Stimulated activated CD4-positive, alpha-beta T cell treated with anti-CD3 and anti-CD28 coated beads, Interleukin-4, amount 100 ng/mL, for 1 hour (primary cell): ENCODE measurements at places on chromosomes 13 and 19.

- DNase-seq = no peak
Observed at GRCh38 chr13:105670179-105670990, 865.1 kb downstream of the EFNB2 start.

- no peak for DNase-seq
Observed at GRCh38 chr13:99347335-99347878, 40.2 kb upstream of the GPR183 start.

DNA sequence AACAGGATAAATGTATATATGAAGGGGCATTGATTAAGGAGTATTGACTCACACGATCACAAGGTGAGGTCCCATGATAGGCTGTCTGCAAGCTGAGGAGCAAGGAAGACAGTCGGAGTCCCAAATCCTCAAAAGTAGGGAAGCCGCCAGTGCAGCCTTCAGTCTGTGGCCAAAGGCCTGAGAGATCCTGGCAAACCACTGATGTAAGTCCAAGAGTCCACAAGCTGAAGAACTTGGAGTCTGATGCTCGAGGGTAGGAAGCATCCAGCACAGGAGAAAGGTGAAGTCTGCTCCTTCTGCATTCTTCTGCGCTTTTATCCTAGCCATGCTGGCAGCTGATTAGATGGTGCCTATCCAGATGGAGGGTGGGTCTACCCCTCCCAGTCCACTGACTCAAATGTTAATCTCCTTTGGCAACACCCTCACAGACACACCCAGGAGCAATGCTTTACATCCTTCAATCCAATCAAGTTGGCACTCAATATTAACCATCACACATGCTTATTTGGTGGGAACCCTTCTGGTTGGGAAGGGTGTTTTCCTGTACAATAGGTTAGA, 55.1 kb downstream of the SLAIN1 start:
- DNase-seq = no peak

GRCh38 chr13:53560556-53560955, 531.9 kb downstream of the OLFM4 start:
- DNase-seq = no peak

GRCh38 chr13:112657850-112658445, 31.9 kb upstream of the ATP11A start:
- no peak for DNase-seq

DNA sequence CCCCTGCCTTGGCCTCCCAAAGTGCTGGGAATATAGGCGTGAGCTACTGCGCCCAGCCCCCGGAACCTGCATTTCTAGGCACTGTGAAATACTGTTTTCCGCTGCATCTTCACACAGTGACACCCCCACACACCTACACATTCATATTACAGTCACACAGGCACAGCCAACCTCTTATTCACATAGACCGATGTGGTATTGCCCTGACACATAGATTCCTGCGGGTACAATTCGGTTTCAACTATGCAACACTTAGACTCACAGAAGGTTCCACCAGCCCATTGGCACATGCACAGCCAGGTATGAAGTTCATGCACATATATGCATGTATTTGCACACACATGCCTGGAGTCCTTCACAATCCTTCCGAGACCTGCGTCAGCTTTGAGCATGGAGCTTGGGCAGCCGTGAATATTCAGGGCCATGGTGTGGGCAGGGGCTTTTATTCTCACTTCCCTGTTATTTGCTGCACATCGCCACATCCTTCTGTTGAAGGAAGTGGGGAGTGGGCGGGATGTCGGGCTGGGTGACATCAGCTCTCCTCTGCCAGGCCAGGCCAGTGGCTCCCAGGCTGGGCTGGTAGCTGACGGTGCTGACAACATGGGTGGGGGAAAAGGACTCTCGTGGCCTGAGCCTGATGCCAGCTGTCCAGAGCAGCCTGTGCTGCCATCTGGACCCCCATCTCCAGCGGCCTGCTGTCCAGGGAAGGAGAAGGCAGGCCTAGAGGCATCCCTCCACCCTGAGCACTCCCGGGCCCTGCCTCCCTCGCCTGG, 5.4 kb upstream of the CDC37 start:
- peak; percentile 48 for DNase-seq

DNA sequence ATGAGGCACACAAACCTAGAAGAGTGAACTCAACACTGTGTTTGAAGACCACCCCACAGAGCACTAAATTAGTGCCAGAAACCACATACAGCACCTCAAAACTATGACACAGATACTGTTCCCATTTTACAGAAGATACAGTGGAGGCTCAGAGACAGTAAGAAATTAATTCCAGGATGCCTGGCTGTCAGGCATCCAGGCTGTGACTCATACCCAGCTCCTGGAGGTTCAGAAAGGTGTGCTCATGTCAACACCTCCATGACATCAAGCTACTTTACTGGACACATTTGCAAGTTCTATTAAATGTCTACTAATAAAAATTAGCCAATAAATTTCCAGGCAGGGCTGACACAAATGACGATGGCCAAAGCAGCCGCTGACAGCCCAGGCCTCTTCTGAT, 176.3 kb downstream of the ABCC4 start:
- DNase-seq = no peak

DNA sequence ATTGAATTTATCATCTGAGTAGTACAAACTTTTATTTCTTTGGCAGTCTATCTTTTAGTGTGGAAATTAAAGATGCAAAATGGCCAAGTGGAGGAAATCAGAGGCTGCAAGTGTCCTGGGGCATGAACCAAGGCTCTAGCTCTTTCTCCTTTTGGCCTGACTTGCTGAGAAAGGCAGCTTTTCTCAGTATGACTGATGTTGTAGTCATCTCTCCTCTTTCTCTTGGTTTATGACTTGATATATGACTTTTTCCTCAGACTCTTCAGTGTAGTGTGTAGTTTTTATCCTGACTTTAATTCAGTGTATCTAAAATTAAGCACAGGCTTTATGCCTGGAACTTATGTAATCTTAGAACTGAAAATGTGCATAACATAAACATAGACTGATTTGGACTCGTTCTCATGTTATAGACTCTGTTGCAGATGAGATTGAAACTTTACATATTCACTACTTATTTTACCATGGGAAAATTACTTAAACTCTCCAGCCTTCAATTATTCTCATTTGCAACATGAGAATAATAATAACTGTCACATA, 65.7 kb downstream of the SLITRK5 start:
- no peak for DNase-seq

- no peak for DNase-seq
Observed at GRCh38 chr13:106241974-106242953, 293.2 kb downstream of the EFNB2 start.

GRCh38 chr13:96104516-96104915, 14.6 kb downstream of the HS6ST3 start:
- no peak for DNase-seq

GRCh38 chr13:20002787-20003186, 44.3 kb downstream of the ZMYM2 start:
- DNase-seq = no peak

DNA sequence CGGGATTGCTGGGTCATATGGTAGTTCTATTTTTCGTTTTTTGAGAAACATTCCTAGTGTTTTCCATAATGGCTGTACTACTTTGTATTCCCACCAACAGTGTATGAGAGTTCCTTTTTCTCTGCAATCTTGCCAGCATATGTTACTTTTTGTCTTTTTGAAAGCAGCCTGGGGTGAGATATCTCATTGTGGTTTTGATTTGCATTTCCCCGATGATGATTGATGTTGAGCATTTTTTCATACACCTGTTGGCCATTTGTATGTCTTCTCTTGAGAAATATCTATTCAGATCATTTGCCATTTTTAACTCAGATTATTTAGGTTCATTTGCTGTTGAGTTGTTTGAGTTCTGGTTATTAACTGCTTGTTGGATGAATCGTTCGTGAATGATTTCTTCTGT, 18.5 kb upstream of the ATP12A start:
- DNase-seq = no peak

DNA sequence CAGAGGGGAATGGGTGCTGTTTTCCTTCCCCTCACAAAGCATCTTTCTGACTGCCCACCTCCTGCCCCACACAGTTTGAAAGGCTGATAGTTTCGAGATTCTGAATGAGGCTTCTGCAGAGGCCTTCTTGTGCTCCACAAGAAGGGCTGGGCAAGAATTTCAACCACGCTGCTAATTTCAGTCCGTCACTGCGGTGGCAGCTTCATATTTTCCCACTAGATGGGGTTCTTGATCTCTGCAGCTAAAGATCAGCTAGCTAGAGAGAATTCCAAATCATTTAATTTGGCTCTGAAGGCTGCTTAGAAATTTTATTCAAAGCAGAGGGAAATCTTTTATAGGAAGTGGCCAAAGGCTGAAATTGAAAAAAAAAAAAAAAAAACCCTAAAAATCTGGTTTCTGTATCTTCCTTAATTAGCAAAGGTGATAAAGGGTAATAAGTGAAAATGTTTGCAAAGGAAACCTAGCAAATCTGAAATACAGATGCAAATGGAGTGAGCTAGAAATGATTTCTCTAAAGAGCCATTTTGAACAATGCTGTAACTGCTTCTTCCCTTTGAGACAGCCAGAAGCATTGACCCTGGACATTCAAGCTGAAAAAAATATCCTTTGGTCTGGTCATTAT, 38.0 kb upstream of the C13orf42 start:
- no peak for DNase-seq

- no peak for DNase-seq
Observed at GRCh38 chr19:52170863-52171320, 529 bp downstream of the ZNF836 start.

- no peak for DNase-seq
Observed at GRCh38 chr19:28569132-28570131, 643.5 kb downstream of the UQCRFS1 start.

DNA sequence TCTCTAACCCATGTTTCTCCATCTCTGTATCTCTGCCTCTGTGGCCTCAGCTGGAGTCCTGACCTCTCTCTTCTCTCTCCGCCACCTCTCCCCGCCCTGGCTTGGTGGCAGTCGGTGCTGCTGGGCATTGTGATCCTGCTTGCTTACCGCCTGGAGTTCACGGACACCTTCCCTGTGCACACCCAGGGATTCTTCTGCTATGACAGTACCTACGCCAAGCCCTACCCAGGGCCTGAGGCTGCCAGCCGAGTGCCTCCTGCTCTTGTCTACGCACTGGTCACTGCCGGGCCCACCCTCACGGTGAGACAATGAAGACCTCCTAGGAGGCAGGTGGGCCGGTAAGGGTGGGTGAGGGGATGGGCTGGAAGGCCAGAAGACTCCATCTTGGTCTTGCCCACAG, 4.2 kb downstream of the PLPPR2 start:
- DNase-seq = no peak

- peak; percentile 8 for DNase-seq
Observed at GRCh38 chr19:13428352-13428751, 77.9 kb downstream of the CACNA1A start.

GRCh38 chr19:11435833-11436313, 438 bp downstream of the PRKCSH start:
- no peak for DNase-seq

GRCh38 chr13:28094306-28094705, 6.1 kb downstream of the FLT3 start:
- no peak for DNase-seq

GRCh38 chr19:3234800-3235199, 10.3 kb downstream of the CELF5 start:
- no peak for DNase-seq

- DNase-seq = peak; percentile 58
Observed at GRCh38 chr19:10420444-10421239, at the start of gene PDE4A. PDE4A (plus strand) TSS chr19:10420538; CDS start chr19:10420765, 227 bp downstream.

- DNase-seq = no peak
Observed at GRCh38 chr13:41182231-41182630, 12.1 kb downstream of the KBTBD7 start.

DNA sequence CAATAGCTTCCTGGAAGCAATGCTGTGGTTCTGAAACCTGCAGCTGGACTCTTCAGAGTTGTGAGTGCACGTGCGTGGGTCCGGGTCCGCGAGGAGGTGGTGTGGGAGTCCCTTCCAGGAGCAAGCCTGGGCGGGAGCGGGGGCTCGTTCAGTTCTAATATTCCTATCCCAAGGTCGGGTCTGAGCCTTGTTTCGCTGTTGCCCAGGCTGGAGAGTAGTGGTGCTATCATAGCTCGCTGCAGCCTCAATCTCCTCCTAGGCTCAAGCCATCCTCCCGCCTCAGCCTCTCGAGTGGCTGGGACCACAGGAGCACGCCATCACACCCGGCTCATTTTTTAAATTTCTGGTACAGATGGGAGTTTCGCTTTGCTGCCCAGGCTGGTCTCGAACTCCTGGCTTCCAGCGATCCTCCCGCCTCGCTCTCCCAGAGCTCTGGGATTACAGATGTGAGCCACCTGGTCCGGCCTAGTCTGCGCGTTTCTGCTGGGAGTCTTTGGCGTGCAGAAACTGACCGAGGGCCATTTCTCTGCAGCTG, 625 bp downstream of the ZFP82 start:
- no peak for DNase-seq

- DNase-seq = no peak
Observed at GRCh38 chr19:29001141-29001581, 211.8 kb downstream of the UQCRFS1 start.

DNA sequence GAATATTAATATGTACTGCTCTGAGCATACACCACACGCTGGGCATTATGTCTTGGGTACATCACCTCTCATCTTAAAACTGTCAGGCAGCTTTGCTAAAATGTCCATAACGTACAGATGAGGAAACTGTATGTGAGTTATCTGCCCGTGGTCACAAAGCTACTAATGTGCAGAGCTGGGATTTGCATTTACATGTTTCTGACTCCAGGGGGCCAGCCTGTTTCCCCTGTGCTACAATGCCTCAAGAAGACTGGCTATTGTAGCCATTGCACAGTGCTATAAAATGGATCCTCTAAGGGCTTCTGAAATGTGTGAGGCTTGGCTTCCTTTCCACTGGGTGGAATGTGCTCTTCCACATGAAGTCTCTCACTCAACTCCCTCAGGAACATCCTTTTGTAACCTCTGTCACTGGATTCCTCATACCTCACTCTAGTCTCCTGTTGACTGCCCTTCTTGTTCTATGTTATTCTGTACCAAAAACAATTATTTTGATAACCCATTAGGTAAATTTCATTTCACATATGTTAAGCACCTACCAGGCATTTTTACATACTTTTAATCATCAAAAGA, 95.6 kb upstream of the HTR2A start:
- DNase-seq = no peak

GRCh38 chr19:41328842-41329225, 18.9 kb downstream of the CCDC97 start:
- no peak for DNase-seq

GRCh38 chr19:57675881-57676280, 5.9 kb upstream of the ZNF551 start:
- no peak for DNase-seq

DNA sequence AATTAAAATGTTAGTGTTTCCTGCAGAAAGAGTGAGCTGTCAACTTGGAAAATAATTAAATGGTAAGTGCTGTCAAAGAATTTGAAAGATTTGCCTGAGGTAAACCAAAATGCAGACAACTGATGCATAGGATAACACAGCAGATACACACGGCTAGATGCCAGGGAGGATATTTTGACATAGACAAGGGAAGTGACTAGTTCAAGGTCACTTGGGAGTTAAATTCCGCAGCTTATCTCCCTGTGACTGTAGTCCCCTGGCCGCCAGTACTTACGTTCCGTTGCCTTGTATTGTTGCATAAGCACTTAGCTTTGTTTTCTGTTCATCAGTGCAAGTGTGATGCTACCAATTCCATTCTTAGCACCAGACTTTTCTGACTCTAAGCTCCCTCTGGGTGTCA, 247.3 kb upstream of the MAB21L1 start:
- no peak for DNase-seq
